ENCODE measurements at places on chromosomes 4 and X.

DNA sequence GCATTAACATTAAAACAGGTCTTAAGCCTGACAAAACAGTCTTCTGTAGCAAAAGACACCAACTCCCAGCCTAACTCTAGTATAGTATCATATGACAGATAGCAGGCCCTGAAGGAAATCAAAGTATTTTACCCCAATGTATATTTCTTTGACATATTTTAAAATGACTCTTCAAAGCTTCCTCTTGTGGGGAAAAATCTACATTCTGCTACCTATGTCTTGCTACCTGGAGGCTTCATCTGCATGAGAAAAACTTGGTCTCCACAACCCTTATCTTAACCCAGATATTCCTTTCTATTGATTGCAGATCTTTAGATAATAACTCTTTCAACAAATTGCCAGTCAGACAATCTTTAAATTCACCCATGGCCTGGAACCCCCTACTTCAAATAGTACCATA, 1620.4 kb downstream of the PCDH7 start:
- no peak for DNase-seq

DNA sequence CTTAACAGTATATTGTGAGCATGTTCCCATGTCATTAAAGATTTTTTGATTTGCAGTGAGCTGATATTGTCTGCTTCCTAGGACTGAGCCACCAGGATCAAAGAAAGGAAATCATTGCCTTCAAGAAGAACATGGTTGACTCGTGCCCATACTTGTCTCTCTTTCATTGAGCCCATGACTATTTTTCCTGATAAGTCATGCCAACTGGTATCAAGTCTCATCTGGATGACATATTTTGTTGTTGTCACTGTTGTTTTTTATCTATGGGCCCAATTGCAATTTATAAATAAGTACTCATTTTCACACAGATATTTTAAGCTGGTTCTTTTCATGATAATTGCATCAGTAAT, 10.2 kb upstream of the RHOH start:
- DNase-seq, result no peak

GRCh38 chr4:74376888-74377483, 12.0 kb downstream of the EREG start:
- DNase-seq, result peak; percentile 7

DNA sequence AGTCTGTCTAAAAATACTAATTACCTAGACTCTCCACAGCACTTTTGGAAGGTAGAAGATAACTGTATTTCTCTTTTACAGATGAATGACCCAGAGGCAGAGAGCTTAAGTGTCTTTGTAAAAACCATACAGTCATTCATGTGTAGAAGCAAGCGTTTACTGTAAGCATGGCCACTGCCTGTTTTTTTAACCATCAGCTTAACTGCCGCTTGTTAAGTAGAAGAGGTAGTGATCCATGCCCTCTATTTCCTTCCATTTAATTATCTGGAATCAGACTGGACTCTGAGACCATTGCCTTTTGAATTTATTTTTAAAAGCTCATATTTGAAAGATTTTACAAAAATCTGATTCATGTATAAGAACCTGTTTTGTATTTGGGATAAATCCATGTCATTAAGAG, 111.2 kb upstream of the TECRL start:
- DNase-seq, result no peak

GRCh38 chr4:7938609-7939376, 868 bp downstream of the AFAP1 start:
- no peak for DNase-seq

DNA sequence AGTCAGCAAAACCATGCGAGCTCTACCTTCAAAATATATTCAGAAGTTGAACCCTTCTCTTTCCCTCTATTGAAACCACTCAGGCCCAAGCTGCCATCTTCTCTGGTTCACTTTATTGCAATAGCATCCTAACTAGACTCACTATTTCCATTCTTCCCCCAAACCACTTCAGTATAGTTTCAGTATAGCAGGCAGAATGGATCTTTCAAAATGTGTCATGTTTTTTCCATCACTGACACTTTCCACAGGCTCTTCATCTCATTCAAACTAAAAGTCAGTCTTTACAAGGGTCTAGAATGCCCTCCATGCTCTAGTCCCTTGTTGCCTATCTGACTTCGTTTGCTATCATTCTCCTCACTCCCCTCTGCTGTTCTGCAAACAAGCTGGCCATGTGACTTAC, 274.4 kb downstream of the IDS start:
- DNase-seq, result no peak

DNA sequence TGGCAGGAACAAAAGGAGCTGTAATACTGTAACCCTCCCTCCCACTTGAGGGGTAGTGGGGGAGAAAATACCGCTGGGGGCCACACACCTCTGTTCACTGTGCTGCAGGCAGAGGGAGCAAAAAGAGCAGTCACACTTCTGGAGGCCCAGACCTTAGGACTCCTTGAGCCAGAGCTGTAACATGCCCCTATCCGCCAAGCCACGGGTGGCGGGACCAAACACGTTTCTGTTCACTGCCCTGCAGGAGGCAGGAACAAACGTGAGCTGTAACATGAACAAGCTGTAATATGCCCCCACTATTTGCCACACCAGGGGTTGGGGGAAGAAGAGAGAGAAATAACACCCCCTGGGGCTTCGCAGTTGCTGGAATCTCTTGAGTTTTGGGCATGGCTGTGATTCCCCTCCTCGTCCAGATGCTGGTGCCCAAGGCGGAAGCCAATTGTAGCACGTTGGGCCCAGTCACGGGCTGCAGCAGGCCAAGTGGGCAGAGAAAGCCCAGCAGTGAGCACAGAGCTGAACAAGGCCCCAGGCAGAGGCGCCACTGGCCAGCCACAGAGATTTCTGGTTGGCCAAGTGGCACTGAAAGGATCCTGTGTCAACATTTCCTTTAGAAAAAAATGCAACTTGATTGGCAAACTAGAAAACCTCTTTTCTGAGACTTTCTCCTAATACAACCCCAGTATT, 509.7 kb downstream of the INPP4B start:
- DNase-seq, result no peak

DNA sequence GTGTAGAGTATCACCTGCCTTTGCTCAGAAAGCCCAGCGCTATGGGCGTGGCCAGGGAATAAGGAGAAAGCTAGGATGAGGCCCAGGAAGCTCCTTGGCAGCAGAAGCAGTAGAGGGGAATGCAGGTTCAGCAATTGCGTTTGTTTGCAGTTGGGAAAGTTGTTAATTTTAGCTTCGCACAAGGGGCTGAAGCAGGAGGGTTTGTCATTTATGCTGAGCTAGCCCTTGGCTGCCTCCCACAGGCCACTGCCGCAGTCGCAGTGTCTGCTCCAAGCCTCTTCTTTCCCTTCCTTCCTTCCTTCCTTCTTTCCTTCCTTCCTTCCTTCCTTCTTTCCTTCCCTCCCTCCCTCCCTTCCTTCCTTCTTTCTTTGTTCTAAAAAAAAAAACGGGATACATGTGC, 21.5 kb downstream of the FRMPD3 start:
- DNase-seq, result no peak

- no peak for DNase-seq
These were observed 214.1 kb upstream of the GEMIN8 start for GRCh38 chrX:14243823-14244222.

DNA sequence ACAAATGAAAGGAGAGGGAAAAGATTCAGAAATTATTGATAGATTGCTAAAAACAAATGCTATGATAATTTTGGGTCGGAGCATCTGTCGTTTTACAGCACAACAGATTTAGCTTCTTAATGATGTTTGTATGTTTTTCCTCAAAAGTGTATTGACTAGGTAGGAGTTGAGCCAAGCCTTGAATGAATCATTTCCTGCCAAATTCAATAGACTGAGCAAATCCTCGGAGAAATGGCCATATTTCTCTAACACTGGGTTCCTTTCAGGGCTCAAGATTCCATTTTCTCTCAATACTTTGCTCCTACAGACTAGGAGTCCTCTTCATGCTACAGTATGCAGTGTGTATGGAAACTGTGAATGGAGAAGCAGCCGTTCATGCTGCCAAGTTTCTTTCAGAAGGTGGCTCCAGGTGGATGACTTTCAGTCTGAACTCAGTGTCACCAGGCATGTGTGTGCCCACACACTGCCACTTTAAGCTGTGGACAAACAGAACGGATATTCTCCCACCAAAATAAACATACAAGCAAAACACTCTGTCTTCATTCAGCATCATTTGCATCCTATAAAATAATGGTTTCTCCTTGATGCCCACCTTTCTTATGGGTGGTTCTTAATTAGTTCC, 146.0 kb downstream of the TBL1X start:
- no peak for DNase-seq

GRCh38 chrX:112769034-112769433, 71.6 kb downstream of the AMOT start:
- no peak for DNase-seq

- DNase-seq, result no peak
These were observed 112.3 kb upstream of the IL13RA1 start for GRCh38 chrX:118615141-118615540.

GRCh38 chr4:77395481-77395880, 210.1 kb upstream of the CXCL13 start:
- DNase-seq, result no peak

DNA sequence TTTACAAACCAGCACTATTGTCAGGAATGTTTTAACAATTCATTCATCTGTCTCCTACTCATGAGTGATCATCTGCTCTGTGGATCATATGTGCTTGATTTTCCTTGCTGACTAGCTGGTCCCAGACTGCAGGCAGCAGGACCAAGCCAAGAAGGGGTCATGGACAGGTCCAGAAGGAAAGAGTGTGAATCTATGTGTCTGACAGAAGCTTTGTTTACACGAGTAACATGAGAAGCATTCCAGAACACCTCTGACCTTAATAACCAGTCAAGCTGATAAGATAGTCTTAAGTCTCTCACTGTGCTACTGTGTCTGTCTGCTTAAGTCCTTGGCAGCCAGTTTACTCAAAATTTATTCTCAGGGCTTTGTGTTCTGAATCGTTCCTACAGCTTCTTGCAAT, 39.0 kb downstream of the GUCY1A1 start:
- DNase-seq, result no peak

DNA sequence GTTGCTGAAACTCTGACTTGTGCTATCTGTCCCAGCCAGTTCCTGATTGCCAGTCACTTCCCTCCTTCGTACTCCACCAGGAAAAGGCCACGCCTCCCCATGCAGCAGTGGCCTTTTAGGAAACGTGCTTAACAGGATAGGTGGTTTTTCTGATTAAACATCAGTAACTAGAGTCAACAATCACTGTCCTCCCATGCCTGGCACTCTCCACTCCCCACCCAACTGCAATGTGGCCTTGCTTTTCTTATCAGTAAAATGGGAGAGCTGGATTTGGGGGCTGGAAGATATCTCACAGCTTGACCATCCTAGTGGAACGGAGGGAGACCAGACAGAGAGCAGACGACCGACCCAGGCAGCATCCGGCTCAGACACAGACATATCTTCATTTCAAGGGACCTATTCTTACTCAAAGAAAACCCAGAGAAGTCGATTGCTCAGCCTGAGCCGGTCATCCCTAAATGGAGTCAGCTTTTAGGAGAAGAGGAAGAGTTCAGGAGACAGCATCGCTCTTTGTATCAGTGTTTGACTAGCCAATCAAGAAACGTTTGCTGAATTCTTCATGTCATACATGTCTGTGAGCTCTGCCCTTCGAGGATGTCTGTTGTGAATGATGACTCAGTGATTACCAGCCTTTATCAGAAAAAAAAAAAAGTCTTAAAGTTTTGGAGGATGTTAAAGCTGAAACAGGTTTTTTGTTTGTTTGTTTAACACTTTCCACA, 12.7 kb upstream of the UBA6 start:
- no peak for DNase-seq

DNA sequence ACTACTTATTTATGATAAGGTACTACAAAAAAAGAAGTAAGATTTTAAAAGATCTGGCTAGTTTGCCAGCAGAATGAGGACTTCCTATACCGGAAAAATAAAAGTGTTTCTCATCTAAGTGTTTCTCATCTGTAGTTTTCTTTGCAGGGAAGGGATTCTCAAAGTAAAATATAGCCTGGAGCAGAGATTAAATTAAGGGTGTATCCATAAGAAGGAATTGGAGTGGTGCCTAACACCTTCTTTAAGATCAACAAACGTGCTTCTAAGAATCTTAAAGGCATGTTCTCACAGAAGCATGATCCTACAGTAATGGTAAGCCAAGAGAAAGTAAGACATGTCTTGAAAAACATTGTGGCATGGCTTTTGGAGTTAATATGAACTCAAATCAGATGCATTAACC, 528.2 kb downstream of the GBA3 start:
- DNase-seq, result no peak

DNA sequence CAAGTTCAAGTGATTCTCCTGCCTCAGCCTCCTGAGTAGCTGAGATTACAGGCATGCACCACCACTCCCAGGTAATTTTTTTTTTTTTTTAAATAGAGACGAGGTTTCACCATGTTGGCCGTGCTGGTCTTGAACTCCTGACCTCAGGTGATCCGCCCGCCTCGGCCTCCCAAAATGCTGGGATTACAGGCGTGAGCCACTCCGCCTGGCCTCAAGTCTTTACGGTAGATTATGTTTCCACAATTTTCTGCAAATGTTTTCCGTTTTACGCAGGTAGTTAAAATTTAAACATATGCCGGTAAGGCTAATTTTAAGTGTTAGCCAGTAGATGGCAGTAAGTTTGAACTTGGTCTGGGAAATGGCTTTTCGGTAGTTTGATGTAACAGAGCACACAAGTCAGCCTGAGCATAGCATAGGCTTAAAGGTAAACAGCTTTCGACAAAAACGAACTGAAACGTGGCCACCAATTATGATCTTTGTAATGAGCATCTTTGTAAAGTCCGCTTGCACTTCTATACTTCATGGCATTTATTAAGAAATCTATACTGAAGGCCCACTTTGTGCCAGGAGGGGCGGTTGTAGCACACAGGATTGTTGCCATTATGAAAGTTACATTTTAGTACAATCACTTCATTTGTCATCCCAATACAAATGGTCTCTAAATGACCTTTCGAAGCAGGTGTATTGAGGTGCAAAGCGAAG, 31.1 kb downstream of the CCKAR start:
- DNase-seq, result peak; percentile 8

DNA sequence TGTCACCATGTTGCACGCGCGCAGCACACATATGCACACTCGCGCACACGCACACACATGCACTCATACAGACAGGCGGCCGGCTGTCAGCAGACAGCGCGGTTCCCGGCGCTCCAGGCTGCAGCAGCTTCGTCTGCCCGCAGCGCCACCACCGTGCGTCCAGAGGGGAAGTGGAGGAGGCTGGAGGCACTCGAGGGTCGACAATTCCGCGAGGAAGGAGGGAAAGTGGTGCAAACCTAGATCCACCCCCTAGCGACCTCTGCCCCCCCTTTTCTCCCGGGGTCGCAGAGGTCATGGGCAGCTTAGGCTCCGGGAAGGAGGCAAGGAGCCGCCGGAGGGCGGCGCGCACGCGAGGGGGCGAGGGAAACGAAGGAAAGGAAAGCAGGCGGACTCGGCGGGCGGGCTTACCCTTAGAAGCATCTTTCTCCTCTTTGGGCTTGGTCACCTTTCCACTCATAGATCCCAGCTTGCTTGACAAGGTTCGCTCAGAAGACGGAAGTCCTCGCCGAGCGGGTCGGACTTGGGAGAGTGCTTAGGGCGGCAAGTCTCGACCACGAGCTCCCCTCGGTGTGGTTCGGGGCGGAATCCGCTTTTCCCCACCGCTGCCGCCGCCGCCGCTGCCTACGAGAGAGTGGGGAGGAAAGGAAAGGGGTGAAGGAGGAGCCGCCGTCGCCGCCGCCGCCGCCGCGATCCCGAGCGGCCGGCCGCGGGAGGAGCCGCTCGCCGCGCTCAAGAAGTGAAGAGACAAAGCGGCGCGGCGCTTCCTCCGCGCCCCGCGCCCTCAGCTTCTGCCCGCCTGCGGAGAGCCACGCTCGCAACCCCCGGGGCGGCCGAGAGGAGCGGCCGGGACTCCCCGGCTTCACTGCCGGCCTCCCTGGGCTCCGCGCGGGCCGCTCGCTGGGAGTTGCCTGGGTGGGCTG, 326.6 kb upstream of the F9 start:
- DNase-seq, result no peak
